ENCODE measurements at places on chromosomes 3 and 15.

- peak; percentile 66 for DNase-seq
These were observed 28.6 kb downstream of the PLD1 start for GRCh38 chr3:171781711-171782127.

DNA sequence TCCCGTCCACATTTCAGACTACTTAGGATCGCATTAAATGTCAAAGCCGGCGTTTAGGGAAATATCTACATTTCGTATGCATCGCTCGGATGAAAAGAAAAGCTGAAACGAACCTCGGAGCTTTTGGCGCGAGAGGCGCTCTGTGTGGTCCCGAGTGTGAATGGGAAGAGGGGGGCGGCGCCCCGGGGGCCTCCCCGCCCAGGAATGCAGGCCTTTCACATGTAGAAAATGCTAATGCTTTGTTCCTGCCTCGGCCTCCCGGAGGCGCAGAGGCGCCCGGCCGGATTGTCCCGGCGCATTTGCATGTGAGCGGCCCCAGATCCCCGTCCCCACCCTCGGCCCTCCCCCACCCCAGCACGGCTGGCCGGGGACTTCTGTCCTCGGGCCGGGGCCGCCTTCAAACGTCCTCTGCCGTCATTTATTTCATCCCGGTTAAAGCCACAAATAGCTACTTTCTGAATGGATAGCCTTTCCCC lies 37.0 kb upstream of the TRIM71 start:
- DNase-seq: peak; percentile 48

DNA sequence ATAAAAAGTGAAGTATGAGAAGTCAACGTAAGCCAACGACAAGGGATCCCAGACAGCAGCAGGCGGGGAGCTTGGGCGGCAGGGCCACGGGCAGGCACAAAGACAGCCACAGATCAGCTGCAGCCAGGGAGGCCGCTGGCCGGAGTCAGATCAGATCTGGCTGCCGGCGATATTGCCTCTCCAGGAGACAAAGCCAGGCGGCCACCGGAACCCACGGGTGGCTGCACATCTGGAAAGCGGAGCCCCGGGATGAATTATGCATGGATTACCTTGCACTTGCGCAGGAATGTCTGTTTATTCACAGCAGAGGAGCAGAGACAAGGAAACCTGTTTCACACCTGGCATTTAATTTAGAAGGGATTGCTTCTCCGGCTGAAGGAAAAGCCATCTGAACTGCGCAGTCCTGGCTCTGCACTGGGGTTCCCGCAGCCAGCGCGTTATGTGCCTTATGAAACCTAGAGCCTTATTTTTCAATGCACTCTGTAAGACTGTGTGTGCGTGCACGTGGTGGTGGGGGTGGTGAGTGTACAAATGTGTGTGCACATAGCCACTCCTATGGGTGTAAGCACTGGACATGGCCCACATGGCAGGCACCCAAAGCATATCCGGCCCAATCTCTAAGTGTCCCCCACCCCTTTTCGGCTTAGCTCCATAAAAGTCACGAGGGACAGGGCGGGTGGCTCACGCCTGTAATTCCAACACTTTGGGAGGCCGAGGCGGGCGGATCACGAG lies 427.8 kb upstream of the MCTP2 start:
- DNase-seq: no peak

GRCh38 chr15:31489281-31489680 lies 162.6 kb downstream of the KLF13 start:
- DNase-seq: no peak

Measured in epithelial cell of esophagus (primary cell).